ENCODE measurements at places on chromosomes 11 and 22.

- DNase-seq = no peak
Observed at GRCh38 chr11:112000703-112001102, 24.5 kb upstream of the DLAT start.

GRCh38 chr11:2681408-2682145 lies 18.2 kb downstream of the KCNQ1OT1 start:
- DNase-seq = no peak

DNA sequence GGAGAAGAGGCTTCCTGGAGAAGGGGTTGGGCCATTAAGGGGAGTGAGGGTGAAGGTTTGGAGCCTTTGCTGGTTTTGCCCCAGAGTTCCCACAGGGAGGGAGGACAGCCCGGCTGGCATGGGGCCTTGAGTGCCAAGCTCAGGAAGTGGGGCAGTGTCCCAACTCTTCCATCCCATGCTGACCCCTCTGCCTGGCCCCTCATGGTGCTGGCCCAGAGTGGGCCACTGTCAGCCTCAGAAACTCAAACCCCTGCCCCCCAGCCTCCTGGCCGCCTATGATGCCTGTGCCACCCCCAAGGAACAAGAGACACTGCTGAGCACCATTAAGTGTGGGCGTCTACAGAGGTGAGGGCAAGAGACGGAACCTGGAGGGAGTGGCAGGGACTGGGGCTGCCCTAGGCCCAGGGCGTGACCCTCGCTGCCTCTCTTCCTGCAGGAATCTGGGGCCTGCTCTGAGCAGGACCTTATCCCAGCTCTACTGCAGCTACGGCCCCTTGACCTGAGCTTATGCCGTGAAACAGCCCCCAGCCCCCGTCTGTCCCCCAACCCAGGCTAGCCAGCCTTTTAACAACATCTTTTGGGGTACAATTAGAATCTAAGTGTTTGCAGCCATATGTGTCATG lies 5.4 kb downstream of the MUS81 start:
- no peak for DNase-seq

- DNase-seq = no peak
Observed at GRCh38 chr11:71358122-71358728, 90.0 kb downstream of the DHCR7 start.

DNA sequence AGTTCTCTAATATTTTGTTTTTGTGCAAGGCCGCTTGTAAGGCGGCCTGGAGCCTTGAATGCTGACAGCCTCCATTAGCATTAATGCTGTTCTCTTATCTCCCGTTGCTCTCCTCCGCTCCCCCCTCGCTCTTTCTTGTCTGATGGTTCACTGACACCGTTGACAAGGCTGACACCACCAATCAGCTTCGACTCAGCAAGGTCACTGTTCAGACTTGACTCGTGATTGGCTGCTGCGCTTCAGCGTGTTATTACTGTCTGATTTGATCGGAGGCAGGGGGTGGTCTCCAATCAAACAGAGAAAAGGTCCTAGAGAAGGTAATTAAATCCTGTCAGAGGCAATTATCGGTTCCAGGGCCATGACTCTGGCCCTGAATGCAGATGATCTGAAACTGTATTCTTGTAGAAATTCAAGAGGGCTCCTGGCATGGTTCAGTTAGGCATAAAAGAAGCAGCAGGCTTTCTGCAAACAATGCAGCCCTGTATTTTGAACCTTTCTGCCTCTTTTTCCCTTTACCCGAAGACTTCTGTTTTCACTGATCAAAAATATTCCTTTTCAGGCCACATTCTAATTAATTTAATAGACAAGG lies 49.3 kb upstream of the MPPED2 start:
- peak; percentile 21 for DNase-seq

DNA sequence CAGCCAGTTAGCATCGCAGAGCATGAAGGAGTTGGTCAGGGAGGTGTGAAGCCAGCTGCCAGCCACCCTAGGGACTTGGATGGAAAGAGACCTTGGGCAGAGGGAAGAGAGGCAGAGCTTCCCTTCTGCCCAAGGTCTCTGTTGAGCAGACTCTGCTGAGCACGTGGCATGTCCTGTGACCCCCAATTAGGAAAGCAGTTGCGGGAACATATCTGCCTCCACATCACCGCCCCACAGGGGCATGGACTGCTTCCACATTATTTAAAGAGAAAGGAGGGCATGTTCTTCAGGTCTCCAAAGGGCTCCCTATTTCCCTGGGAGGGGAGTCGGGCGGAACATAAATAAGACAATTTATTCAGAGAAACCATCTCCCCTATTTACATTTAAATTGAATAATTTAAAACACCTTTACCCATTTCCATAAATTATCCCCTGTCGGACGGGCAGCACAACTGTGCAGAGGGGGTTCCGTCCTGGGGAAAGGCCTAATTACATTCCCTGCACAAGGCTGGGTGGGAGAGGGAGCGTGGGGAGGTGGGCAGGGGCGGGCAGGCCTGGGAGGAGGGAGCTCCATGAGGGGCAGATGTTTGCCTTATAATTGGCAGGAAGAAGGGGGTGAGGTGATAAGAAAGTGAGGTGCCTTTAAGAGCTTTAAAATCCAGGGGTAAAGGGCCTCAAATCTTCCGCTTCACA lies 88.8 kb upstream of the THY1 start:
- no peak for DNase-seq

- DNase-seq = peak; percentile 6
Observed at GRCh38 chr11:119052163-119052814, 4.7 kb downstream of the HYOU1 start.

Measured in 8988T (cell line).